ENCODE measurements at places on chromosomes 5 and 9.
A peak's percentile ranks its signal among the peaks of the same experiment; 100 is the strongest.

GRCh38 chr9:98182889-98183599 is 9.4 kb downstream of the CORO2A start:
- DNase-seq, result no peak

GRCh38 chr5:146623666-146624065 is 107.7 kb upstream of the GPR151 start:
- DNase-seq, result no peak

DNA sequence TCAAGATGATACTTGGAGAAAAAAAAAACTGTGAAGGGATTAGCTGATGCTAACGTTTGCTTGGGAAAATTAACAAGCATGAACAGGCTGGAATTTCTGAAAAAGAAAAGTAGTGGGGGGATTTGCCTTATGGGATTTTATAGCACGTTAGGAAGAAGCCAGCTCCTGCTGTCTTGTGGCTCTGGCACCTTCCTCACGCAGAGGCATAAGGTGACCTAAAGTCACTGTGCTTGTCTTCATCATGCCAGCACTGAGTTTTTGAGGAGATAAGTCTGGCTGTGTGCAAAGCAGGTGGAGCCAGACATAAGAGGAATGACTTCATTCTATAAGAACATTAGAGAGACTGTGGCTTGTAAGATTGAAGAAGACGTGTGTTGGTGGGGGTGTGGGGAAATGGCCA is 94.4 kb upstream of the MAP1B start:
- no peak for DNase-seq

- DNase-seq, result no peak
These were observed 535 bp upstream of the NFIB start for GRCh38 chr9:14314424-14314928.

- DNase-seq, result no peak
These were observed 77.4 kb downstream of the NR2F1-AS1 start for GRCh38 chr5:93503598-93504067.

GRCh38 chr5:132054031-132054696 is 6.3 kb upstream of the IL3 start:
- DNase-seq, result no peak

- DNase-seq, result no peak
These were observed 63.9 kb downstream of the SREK1 start for GRCh38 chr5:66207800-66208561.

- DNase-seq, result no peak
These were observed 36.3 kb downstream of the PTGER4 start for GRCh38 chr5:40716000-40716399.

DNA sequence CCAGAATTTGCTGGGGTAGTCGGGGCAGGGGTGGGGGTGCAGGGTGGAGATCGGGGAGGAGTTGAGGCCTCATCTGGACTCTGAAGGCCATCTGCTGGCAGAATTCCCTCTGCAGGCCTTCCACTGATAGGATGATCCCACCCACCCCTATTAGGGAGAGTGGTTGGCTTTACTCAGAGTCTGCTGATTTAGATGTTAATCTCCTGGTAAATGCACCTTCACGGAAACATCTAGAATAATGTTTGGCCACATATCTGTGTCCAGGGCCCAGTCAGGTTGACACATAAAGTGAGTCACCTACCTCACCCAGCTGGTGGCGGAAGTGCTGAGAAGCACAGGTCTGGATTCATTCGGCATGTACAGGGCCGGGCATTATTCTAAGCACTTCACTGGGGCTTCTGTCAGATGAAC is 50.0 kb downstream of the DAPK1 start:
- no peak for DNase-seq

GRCh38 chr9:101449071-101449721 is 13.6 kb upstream of the ALDOB start:
- DNase-seq, result peak; percentile 1

GRCh38 chr5:33713136-33713765 is 178.5 kb downstream of the ADAMTS12 start:
- DNase-seq, result no peak

DNA sequence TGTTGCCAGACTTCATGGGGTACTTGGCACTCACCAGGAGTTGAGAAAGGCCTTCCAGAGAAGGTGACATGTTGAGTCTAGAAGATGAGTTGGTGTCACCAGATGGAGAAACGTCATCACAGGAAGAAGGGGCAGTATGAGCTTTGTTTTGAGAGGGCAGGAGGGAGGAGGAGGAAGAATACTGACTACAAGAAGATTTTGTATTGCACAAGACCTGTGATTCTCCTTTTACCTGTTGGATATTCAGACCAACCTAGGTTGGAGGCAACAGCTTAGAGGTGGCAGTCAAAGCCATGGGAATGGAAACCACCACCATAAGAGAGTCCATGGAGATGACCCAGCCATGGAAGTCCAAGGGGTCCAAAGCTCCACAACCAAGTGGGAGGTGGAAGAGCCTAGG is 154.2 kb downstream of the TSSK1B start:
- DNase-seq, result no peak

GRCh38 chr5:170302653-170303501 is 5.3 kb upstream of the LCP2 start:
- peak; percentile 69 for DNase-seq

GRCh38 chr5:9034649-9035048 is 511.2 kb downstream of the SEMA5A start:
- no peak for DNase-seq

GRCh38 chr5:55406292-55406691 is 98.5 kb downstream of the MTREX start:
- DNase-seq, result no peak

GRCh38 chr5:74684900-74685851 is at the start of gene HEXB:
Gene HEXB, plus strand, starts transcription at chr5:74685233. Its CDS starts 28 bp downstream, at chr5:74685261.
- peak; percentile 89 for DNase-seq

DNA sequence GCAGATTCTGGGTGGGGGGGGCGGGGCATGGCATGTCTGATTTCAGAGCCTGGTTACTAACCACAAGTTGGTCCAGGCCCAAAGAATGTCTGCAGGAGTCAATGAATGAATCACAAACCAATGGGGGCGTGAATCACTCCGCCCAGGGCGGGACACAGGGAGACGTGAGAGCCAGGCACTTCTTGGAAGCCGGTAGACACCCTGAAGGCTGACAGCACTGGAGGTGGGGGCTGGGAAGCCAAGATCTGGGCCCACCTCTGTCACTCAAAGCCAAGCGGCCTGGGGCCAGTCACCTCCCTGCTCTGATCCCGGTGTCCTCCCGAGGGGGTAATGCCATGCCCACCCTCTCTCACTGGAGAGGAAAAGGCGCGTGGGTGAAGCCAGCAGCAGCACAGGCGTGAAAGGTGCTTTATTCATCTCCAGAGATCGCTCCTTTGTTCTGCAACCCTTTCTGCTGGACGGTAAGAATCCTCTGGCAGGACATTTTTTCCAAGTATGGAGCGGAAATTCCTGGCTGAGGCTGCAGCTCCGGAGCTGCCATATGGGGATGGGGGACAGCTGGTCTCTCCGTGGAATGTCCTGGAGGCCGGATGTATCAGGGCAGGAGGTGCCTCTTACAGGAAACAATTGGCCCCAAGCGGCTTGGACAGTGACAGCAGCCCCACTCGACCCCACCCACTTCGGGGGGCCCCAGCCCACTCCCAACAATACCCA is 85.0 kb downstream of the STK10 start:
- DNase-seq, result no peak

GRCh38 chr5:107542428-107542827 is 128.3 kb downstream of the EFNA5 start:
- peak; percentile 55 for DNase-seq

DNA sequence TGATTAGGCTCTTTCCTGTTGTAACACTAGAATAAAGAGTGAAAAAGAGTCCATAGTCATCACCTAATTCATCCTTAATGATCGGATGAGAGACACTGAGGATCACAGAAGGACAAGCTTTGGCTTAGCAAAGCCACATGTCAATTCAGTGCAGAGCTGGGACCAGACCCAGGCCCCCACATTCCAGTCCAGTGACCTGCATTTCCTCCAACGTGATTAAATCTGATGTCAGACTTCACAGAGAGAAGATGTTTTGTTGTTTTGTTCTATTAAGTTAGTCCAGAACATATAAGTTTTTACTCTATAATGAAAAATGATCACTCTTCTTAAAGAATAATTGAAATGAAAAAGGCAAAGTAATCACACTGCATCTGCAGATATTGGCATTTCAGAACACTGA is 377.9 kb upstream of the PAPPA start:
- no peak for DNase-seq

DNA sequence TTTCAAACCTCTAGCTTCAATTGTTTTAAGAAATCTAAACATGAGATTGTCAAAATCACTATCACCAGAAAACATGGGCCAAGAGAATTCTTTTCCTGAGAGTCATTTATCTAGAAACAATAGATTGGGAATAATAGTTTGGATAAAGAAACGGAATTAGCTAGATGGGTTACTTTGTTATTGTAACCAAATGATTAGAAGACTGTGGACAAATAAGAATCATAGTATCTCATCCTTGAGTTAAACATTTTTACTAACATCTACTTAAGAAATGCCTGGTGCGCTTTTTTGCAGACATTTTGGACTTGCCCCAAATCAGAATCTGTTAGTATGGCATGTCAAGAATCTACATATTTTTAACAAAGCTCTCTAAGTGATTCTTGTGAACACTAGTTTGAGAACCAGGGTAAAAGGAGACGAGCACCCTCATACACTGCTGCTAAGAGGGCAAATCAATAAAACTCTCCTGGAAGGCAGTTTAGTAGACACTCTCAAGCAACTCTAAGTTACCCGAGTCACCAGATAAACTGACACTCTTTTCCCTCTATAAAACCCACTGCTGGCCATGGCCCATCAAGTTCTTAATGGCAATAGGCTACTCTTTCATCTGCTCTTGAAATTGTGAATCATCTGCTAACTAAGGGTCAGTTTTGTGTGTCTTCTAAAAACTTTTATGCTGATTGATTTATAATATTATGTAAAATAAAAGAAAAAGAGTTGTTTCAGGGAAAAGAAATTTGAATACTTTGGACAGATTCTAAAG is 39.1 kb downstream of the TPD52L3 start:
- no peak for DNase-seq

- DNase-seq, result no peak
These were observed 4.6 kb upstream of the TNPO1 start for GRCh38 chr5:72811849-72812248.

DNA sequence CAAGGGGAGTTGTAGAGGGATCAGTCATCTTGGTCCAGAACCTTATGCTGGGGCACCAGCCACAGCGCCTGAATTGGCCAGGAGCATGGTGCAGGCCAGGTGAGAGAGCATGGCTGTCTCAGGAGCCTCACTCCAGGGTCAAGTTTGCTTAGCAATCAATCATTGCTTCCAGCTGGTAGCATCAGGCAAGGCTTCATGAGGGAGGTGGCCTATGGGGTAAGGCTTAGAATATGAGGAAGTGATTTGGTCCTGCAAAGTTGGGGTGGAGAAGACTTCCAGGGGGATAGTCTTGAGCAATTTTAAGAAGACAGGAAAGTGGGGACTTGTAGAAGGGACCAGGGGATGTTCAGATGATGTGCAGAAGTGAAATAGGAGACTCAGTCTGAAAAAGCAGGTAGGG is 53.9 kb upstream of the PITX1 start:
- DNase-seq, result no peak

DNA sequence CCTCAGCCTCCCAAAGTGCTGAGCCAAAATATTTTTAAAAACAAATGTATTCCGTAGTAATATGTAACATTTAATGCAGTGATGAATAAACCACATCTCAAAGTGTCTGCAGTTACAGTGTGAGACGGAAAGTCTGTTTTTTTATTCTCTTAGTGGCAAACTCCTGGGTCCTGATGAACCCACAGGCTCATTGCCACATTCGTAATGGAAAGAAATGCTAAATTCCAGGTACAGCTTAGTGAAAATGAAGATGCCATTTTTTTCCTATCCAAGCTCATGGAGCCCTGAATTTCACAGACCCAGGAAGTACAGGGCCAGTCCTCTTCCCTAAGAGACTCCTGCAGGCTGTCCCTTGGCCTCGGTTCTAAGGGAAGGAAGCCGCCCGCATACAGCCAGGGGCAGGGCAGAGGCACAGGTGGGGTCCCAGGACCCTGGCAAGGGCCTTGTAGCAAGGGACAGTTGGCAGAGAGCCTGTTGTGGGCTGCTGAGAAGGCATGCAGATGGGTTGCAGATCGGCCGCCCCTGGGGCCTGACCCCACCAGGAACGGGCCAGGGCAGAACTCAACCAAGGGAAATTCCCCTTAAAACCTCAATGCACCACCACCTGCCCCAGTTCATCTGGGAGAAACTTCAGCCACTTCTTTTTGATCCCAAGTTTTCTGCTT is 36.2 kb downstream of the IPPK start:
- DNase-seq, result no peak

DNA sequence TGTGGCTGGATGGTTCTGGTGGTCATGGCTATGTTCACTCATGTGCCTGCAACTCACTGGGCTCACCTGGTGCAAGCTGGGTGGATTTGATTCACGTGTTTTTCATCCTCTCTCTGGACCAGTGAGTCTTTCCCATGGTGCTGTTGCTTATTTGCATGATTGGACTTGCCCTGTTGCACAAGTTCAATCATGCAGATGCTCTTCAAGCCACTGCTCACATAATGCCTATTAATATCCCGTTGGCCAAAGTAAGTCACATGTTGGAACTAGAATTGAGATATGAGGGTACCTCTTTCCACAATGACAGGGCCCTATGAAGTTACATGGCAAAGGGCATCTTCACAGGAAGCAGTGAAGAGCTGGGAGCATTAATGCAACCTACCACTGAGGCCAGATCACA is 26.5 kb upstream of the MROH2B start:
- DNase-seq, result no peak
